Activated naive CD8-positive, alpha-beta T cell treated with anti-CD3 and anti-CD28 coated beads for 36 hours (primary cell): ENCODE measurements at places on chromosomes 7 and 10.

GRCh38 chr10:57638411-57638810 is 629.3 kb downstream of the IPMK start:
- no peaks in the 10 kb centered on the region for H3K27me3 ChIP-seq
- H3K36me3 ChIP-seq, result no peaks in the 10 kb centered on the region
- no peaks in the 10 kb centered on the region for H3K4me1 ChIP-seq
- H3K27ac ChIP-seq, result no peak overlapping the region
- DNase-seq, result no peak

DNA sequence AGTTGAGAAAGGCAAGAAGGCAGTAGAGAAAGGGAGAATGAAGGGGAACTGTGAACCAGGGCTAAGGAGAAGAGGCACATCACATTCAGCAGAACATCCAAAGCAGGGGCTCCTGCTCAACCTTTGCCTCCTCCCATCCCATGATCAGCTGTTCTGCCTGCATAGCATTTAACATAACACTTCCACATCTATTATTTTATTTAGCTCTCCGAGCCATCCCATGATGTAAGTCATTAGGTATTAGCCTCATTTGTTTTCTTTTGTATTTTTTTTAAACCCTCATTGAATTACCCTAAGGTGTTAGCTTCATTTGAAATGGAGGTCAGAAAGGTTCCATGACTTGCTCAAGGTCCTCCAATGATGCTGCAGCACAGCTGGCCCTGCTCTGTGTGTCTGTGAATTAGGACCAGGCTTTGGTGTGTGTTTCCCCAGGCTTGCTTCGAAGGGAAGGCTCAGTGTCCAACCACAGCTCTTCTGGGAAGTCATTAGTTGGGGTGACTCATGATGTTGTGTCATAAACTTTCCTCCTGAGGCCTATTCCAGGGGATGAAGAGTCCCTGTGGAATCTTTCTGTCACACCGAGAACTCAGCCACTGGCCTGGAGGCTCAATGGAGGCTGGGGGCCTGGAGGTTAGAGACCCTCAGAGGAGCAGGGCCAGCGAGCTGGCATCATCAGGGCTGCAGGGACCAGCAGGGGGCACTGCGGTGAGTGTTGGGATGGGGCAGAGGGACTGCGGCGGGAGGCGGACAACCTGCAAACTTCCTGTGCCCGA is 16.5 kb downstream of the NPFFR1 start:
- H3K4me1 ChIP-seq, result peaks cover 5% of the 10 kb centered on the region
- H3K27me3 ChIP-seq, result peaks cover 6% of the 10 kb centered on the region
- peak overlapping the region; percentile 50 for H3K27ac ChIP-seq
- no peak overlapping the region for H3K4me3 ChIP-seq
- H3K36me3 ChIP-seq, result no peaks in the 10 kb centered on the region
- peak; percentile 5 for DNase-seq

GRCh38 chr7:117143580-117143979 is 179.3 kb downstream of the WNT2 start:
- peaks cover 2% of the 10 kb centered on the region for H3K36me3 ChIP-seq
- no peak overlapping the region for H3K4me3 ChIP-seq
- no peaks in the 10 kb centered on the region for H3K27me3 ChIP-seq
- H3K4me1 ChIP-seq, result peaks cover 4% of the 10 kb centered on the region

DNA sequence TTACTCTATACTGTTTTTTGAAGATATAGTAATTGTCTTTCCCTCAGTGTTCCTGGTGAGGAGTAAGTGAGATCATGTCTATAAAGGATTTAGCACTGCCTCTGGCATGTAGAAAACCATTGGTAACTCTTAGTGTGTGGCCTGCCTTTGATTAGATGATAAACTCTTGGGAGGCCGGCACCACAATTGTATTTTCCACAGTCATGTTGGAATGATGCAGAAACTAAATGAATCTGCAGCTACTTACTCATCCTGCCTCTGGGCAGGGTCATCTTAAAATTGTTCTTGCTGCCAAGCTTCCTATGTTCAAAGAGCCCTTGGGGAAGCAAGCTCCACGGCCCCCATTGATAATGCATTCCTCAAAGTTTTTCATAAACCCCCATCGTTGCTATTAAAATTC is 204.6 kb downstream of the ANKRD7 start:
- no peak overlapping the region for H3K4me3 ChIP-seq
- no peak for DNase-seq
- no peaks in the 10 kb centered on the region for H3K4me1 ChIP-seq
- no peak overlapping the region for H3K27ac ChIP-seq

DNA sequence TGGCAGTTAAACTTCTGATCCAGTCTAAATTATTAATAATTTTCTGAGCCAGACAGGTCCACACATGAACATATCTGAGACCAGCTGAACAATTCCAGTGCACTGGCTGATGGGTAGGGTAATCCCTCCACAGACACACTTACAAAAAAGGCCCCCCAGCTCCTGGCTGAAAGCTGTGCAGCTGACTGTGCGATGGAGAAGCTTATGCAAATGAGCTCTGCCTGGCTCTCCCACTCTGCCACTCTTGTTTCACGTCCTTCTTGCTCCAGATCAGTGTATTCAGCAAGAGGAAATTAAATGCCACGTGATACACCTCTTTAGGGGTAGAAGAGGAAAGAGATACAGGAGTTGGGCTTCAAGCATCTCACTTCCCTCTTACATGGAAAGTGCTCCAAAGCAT is 76.4 kb upstream of the FEZF1 start:
- no peak overlapping the region for H3K27ac ChIP-seq
- no peaks in the 10 kb centered on the region for H3K4me1 ChIP-seq
- no peaks in the 10 kb centered on the region for H3K27me3 ChIP-seq
- DNase-seq, result no peak
- no peaks in the 10 kb centered on the region for H3K36me3 ChIP-seq
